ENCODE measurements at places on chromosomes 12 and 14.

GRCh38 chr12:108199106-108199505 is 70.0 kb downstream of the WSCD2 start:
- DNase-seq: no peak

- DNase-seq: no peak
These were observed 23.3 kb downstream of the NINJ2 start for GRCh38 chr12:639988-640387.

DNA sequence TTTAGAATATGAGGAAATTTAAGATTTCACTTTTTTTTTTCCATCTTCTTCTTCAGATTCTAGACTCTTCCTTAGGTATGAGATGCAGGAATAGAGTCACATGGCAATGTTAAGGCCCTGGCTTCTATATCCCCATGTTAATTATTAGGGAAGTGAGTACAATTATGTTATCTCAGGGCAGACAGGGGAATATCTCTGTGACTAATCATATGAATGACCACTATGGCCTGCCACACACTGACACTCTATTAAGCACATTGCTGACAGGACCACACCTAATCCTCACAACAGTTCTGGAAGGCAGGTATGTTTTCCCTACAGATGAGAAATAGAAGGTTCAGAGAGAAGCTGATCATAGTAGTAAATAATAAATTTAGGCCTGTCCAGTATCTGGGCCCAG is 69.4 kb upstream of the PTPRQ start:
- DNase-seq: no peak

- DNase-seq: no peak
These were observed 29.3 kb downstream of the TEAD4 start for GRCh38 chr12:2988494-2988893.

GRCh38 chr14:21071225-21072030 is 1.3 kb downstream of the ARHGEF40 start:
- peak; percentile 65 for DNase-seq

DNA sequence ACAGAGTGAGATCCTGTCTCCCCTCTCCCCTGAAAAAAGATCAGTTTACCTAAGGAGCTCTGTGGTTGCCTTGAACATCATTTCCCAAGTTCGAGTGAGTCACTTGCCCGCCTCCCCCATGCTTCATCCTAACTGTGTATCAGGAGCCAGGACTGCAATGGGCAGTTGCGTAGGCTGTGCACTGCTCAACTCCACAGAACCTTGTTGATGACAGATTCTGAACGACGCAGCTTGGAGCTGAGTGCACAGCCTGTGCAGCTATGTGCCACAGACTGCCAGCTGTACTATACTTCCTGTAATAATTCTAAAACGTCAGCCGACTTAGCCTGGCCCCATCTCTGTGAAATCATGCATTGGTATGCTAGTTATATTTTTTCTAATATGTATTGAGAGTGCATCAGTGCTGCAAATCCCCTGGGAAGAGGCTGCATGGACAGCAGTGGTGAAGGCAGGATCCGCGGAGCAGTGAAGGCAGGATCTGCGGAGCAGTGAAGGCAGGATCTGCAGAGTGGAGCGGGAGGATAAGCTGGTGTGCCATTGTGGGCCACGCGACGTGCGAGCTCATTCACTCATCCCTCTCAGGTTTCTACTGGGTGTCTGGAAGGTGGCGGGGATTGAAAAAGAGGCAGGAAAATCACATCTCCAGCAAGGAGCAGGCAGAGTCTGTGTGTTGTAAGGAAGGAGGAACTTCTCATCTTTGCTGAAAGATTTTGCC is 80.8 kb downstream of the GALNT9 start:
- DNase-seq: no peak

GRCh38 chr12:97520106-97520505 is 57.5 kb downstream of the RMST start:
- DNase-seq: no peak

DNA sequence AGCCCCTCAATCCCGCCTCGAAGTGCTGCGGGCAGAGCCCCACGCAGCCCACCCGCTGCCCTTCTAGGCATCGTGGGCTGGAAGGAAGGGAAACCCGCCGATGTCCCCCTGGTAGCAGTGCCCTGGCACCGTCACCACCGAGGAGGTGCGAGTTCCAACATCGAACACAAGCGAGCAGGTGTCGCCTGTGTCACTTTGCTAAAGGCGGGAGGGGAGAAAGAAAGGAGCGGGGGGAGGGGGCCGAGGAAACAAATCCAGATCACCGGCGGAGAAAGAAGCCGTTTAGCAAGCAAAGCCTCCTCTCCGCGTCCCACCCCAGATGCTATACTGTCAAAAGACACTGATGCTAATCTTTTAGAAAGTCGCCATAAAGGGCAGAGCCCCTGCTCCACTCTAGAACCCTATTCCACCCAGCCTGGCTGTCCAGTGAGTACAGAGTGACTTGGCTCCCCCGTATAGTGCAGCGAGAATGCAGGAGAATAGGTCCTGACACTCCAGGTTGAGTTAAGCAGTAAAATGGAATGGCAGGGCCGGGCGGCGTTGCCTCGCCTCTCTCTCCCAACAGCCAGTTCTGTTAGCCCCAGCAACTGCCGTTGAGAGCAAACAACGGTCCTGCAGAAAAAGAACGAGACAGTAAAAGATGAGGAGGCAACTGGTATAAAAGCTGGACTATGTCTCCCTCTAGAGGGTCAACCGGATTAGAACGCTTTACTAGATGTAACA is 67.9 kb upstream of the USP15 start:
- DNase-seq: peak; percentile 54

Data from stimulated activated naive CD8-positive, alpha-beta T cell treated with anti-CD3 and anti-CD28 coated beads, Interleukin-15, amount 100 ng/mL, for 72 hours (primary cell).